ENCODE measurements at places on chromosomes 11 and 22.
A peak's percentile ranks its signal among the peaks of the same experiment; 100 is the strongest.

DNA sequence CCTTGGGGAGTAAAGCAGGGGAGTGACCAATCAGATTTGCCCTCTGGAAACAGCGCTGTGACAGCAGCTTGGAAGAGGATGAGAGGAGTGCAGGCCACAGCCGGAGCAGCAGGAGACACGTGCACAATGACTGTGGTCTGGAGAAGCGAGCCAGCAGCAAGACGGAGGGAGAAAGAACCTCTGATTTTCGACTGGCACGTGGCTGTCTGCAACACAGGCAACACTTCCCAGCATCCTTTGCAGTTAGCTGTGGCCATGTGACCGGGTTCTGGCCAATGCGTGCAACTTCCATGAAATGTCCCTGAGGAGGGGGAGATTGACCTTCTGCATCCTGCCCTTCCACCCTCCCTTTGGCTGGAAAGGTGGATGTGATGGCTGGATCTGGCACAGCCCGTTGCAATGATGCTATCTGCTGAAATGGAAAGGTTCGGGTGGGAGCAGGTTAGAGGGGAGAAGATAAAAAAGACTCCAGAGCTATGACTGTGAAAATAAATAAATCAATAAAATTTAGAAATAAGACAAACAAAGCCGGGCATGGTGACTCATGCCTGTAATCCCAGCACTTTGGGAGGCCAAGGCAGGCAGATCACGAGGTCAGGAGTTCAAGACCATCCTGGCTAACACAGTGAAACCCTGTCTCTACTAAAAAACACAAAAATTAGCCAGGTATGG, 15.6 kb downstream of the PLA2G6 start:
- DNase-seq, result no peak

DNA sequence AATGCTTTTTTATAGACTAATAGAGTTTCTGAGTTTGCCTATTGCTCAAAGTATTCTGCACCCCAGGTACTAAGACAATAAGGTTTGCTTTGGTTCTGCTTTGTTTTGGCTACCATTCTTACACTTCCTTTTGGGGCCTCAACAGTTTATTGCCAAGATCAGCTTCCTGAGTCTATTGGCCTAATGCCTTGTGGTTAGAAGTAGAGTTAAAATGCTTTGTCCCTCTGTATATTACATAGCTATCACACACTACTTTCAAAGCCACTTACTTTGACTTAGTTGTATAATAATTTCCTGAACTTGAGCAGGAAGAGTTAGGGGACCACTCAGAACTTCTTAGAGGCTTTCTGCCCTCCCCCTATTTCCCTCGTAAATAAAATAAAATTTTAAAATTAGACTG, 96.5 kb downstream of the DLG2 start:
- no peak for DNase-seq

DNA sequence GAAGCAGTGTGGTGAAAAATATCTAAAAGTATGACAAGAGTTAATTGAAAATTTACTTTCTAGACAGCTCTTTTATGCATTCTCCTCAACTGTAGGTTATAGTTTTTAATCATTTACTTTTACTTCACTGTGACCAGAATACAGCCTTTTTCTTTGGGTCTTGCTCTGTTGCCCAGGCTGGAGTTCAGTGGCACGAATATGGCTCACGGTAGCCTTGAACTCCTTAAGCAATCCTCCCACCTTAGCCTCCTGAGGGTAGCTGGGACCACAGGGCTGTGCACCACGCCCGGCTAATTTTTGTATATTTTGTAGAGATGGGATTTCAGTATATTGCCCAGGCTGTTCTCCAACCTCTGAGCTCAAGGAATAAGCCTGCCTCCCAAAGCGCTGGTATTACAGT, 5.3 kb downstream of the SC5D start:
- no peak for DNase-seq

- no peak for DNase-seq
These were observed 24.2 kb downstream of the GTPBP1 start for GRCh38 chr22:38729946-38730345.

DNA sequence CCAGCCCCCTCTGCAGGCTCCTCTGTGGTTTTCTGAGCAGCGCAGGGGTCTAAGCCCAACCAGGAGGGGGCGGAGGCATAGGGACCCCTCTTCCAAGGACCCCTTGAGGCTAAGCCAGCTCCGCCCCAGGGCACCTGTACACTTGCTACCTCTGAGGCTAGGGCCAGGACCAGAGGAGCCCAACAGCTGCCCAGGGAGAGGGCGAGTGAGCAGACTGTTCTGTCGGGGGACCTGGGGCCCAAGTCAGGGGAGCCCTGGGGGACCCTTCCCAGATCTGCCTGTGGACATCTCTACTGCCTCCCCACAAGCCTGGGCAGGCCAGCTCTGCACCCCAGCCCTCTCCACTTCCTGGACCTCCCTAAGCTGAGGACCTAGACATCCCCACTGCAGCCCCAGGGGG, 1.8 kb downstream of the B4GALNT4 start:
- no peak for DNase-seq

DNA sequence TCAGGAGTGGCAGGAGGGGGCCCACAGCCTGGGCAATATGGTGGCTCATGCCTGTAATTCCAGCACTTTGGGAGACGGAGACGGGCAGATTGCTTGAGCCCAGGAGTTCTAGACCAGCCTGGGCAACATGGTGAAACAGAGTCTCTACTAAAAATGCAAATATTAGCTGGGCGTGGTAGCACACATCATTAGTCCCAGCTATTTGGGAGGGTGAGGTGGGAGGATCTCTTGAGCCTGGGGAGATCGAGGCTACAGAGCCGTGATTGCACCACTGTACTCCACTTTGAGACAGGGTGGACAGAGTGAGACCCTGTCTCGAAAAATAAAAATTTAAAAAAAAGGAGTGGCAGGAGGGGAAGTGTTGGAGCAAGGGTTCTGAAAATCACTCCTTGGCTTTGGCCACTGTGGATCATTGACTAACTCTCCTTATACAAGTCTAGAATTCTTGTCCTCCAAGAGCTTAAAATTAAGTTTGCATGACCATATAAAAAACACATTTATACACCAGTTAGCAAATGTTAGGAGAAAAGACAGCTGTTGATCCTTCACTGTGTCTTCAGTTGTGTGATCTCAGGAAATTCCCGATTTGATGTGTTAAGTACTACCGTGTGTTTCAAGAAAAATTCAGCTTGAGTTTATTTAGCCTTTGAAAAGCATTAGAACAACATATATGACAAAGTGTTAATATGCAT, 2.3 kb upstream of the WEE1 start:
- no peak for DNase-seq

GRCh38 chr11:118607401-118608359, at the start of gene PHLDB1:
Gene PHLDB1, plus strand, starts transcription at chr11:118607615. Its CDS starts 6,222 bp downstream, at chr11:118613837.
- peak; percentile 33 for DNase-seq

GRCh38 chr11:41456269-41456668, 3.2 kb downstream of the LRRC4C start:
- DNase-seq, result no peak
